ENCODE measurements at places on chromosomes 11 and 22. TPM values are rescaled to one million over a fixed set of nuclear protein-coding genes. Genes with fewer than 3 reads are reported as not detected.

ISX gene
- not detected for polyA plus RNA-seq

SF3A1 gene
- polyA plus RNA-seq: 17.2 TPM

PNPLA2 gene
- polyA plus RNA-seq: 0.77 TPM

IL17REL gene
- polyA plus RNA-seq: not detected

TREH gene
- polyA plus RNA-seq: 1.7 TPM

RRP7A gene
- polyA plus RNA-seq: 6.3 TPM

SLC29A2 gene
- polyA plus RNA-seq: 0.69 TPM

RASGRP2 gene
- 0.36 TPM for polyA plus RNA-seq

FAM89B gene
- 3.2 TPM for polyA plus RNA-seq

RAB36 gene
- 1.9 TPM for polyA plus RNA-seq

NUCB2 gene
- 113 TPM for polyA plus RNA-seq

GRAP2 gene
- not detected for polyA plus RNA-seq

CLMP gene
- polyA plus RNA-seq: 103 TPM

MS4A12 gene
- not detected for polyA plus RNA-seq

ART1 gene
- not detected for polyA plus RNA-seq

All from Purkinje cell (primary cell).